CMK (cell line): ENCODE measurements at places on chromosomes 3 and 15.

GRCh38 chr3:193489949-193490348 lies 64.7 kb downstream of the ATP13A4 start:
- DNase-seq: no peak

DNA sequence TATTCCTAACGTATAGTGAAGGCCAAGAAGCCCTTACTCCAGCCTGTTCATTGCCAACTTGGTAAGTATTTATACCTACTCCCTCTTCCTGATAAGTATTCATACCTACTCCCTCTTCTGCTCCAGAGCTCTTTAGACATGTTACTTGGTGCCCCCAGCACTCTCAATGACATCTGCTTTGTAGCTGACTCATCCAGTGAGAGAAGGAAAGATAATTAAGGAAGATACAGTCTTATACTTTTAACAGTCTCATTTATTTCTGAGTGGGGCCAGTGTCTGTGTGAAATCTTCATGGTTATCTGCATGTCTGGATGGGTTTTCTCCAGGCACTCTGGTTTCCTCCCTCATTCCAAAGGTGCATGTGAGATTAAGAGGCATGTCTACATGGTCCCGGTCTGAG lies 698.7 kb downstream of the FHIT start:
- no peak for DNase-seq

GRCh38 chr3:16300881-16301359 lies 35.9 kb downstream of the OXNAD1 start:
- no peak for DNase-seq

GRCh38 chr3:141875374-141875892 lies 1.0 kb upstream of the ATP1B3 start:
- no peak for DNase-seq

DNA sequence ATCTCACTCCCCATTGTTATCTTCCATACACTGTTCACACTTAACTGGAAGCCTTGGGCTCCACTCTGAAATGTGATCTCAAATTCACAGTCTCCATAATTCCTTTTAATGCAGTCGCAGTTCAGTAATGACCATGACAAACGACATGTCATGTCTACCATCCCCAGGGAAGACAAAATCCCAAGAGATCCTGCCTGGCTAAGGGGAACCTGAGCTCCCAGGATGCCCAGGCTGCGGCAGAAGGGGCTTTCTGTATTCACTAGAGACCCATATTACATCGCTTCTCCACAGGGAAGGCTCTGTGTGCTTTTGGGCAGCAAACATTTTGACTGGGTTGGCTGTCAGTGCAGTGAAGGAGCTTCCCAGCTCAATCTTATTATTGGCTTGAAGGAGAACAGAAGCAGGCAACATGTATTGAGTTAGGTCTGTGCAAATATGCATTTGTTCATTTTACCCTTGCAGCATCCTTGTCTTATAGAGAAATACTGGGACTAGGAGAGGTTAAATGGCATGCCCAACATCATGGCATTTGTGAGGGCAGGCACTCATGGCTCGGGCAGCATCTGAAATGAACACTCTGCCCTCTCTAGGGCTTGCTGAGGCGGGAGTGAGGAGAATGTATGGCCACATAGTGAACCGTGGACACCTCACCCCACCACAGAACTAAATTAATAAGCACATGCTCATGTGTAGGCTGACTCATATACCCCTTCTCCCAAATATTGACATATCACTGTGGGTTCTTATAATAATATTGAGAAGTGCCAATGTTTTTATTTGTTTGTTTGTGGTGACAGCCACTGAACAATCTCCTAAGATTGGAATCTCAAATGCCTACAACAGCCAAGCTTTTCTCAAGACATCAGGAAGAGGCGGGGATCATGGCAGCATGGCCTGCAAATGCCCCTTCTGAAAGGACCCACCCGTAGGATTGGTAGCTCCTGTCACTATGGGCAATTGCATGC lies 141.6 kb upstream of the FOXB1 start:
- no peak for DNase-seq

GRCh38 chr15:40276927-40277326 lies 5.9 kb downstream of the ANKRD63 start:
- no peak for DNase-seq

GRCh38 chr3:178500631-178501030 lies 35.6 kb upstream of the KCNMB2 start:
- DNase-seq: no peak

DNA sequence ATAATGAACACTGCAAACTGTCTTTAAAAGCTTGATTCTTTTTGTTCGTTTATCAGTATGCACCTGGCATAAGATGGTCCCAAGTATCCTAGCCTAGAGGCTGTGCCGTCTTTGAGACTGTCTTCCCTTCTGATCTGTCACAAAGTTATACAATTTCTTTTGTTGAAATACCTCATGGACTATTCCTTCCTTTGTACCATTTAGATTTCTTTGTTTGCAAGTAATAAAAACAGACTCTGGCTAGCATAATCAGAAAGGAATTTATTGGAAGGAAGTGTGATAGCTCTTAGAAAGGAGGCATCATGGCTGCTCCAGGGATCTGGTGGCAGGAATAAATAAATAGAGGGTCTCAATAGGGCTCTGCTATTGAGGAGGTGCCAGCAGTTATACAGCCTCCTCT lies 280.4 kb downstream of the SLC9A9 start:
- DNase-seq: no peak

- DNase-seq: no peak
Measured at GRCh38 chr3:71469138-71469435, 114.4 kb downstream of the FOXP1 start.

GRCh38 chr15:87672309-87673288 lies 583.9 kb downstream of the NTRK3 start:
- no peak for DNase-seq

- DNase-seq: no peak
Measured at GRCh38 chr15:75353604-75354003, 6.8 kb downstream of the NEIL1 start.

- DNase-seq: no peak
Measured at GRCh38 chr3:124059580-124059979, 67.7 kb upstream of the ROPN1 start.

GRCh38 chr3:178785961-178786360 lies 249.7 kb downstream of the KCNMB2 start:
- DNase-seq: no peak

GRCh38 chr15:89667706-89667960 lies 11.5 kb downstream of the PLIN1 start:
- no peak for DNase-seq

DNA sequence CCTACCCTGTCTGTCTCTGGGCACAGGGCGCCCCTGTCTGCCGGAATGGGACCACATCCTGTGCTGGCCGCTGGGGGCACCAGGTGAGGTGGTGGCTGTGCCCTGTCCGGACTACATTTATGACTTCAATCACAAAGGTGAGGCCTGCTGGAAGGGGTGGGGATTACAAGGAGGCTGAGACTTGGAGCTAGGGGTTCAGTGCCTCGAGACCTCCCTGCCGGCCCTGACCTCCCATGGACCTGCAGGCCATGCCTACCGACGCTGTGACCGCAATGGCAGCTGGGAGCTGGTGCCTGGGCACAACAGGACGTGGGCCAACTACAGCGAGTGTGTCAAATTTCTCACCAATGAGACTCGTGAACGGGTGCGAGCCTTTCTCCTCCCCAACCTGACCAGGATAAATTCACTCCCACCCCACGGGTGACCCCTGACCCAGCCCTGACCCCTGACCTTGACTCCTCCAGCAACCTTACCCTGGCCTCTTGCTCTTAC lies 20.4 kb downstream of the PTH1R start:
- no peak for DNase-seq

DNA sequence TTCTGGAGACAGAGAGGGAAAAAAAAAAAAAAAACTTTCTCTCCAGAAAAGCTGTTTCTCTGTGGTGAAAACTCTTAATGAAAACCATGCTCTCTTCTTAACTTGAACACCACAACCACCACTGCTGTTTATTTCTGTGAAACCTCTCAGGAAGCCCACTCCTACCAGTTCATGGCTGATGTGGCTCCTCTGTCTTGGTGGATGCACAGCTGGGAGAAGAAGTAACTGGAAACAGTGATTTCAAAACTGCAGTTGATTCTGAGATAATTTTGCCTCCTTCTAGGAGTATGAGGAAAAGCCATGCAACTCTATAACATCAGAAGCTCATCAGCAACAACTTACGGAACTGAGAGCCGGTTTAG lies 40.2 kb upstream of the PYGO1 start:
- DNase-seq: no peak

DNA sequence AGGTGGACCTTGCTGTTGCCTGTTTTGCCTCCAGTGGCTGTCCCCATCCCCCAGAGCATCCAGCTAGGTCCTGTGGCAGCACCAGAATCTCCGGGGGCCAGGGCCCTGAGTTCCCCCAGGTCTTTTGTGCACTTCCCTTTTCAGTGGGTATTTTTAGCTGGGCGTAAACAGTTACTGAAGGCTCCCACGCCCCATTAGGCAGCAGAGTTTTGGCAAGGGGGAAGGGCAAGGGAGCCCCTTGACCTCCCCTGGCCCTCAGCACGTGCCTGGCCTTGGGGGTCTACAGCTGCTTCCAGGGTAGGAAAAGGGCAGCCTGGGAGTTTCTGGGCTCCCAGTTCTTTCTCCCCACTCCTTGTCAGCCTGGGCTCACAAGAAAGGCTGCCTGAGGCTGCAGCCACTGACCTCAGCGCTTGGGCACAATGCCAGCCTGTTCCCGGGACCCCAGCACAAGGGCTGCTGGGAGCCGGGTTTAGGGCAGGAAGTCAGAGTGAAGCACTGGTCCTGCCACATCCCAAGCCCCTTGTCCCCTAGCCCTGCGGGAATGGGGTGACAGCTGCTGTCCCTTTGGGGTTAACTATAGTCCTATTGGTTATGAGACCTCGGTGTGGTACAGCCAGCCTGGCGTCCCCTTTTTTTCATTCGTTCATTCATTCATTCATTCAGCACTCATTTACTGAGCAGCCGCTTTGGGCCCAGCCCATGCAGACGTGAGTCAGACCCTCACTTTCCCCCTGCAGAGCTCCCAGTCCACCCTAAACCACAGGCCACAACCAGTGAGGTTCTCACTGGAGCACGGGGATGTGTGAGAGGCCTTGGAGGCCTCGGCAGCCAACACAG lies 8.4 kb downstream of the CSK start:
- no peak for DNase-seq

- DNase-seq: no peak
Measured at GRCh38 chr3:192275741-192276355, 451.5 kb downstream of the FGF12 start.

DNA sequence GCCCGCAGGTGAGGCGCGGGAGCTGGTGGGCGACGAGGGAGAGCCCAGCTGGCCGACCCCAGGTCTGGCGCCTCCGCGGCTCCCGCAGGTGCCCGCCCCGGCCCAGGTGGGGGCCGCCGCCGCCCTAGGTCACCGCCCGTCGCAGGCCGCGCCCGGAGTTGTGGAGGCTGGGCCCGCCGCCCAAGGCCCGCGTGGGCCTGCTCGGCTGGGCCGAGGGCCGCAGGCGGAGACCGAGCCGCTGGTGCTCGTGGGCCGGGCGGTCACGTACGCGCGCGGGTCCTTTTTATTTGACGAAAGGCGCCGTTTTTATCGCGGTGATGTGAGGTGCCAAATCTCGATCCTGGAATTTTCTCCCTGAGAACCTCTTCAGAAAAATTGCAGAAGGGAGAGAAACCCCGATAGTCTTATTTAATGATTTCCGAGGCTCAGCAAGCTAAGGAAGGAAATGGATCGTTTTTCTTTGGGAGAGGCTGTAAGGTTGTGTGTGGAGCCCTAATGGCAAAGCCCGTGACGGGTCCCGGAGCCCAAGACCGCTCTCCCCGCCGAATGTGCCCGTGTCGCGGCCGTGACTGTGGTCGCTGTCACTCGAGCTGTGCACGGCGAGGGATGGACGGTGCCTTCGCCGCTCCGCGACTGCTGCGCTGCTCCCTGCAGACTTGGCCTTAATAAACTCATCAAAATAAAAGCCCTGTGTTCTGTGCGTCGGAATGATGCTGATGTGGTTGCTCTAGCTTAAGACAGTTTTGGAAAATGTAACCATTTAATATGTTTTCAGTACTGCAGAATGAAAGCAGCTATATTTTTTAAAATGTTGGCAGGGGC lies 612 bp downstream of the APPL1 start:
- peak; percentile 9 for DNase-seq

- DNase-seq: no peak
Measured at GRCh38 chr3:95408464-95408862, 1345.6 kb downstream of the NSUN3 start.

DNA sequence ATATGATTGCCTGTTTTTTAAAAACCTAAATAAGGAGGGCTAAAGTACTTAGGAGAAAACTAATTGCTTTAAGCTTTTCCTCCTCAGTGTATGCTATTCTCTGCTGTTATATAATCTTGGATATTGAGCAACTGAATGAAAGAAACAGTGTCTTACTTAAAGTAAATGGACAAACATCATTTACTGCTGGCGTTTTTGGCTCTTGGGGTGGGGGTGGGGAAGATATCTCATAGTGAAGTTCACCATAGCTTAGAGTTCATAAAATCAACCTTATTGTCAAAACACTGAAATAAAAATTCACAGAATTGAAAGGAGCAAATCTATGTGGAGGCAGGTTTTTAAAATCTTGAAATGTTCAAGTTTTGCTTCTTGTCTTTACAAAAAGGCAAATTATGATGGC lies 256.4 kb upstream of the SOX2 start:
- no peak for DNase-seq

DNA sequence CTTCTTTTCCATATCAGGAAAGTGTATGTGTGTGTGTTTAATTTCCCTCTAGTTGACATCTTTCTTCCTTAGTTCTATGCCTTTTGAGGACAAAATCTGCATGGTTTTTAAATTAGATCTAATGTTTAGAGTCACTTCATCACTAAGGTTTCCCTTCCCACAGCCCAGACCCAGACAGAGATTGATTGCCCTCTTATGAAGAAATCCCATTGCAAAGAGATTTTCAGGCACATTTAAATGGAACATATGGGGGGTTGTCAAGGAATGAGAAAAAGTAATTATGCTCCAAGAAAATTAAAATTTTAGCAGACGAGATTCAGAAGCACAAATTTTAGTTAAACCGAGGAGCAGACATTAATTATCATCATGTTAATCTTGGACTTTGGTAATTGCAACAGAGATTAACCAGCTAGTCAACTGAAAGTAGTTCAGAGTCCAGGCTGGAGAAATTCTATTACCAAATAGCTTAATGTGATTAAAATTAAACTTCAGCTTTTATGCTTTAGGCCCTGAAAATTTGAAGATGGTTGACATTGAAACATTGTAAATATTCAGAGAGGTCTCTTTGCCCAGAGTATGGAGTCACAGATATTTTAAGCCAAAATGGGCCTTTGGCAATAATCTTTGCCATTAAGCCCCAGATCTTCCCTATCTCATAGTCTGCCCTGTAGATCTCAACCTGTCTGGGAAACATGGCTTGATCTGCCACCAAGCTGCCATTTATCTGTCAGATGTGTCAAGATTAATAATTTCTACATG lies 143.4 kb downstream of the TMEM108 start:
- DNase-seq: no peak

- no peak for DNase-seq
Measured at GRCh38 chr15:38427380-38427779, 26.5 kb upstream of the FAM98B start.
